ENCODE measurements at places on chromosomes 16 and 17.

DNA sequence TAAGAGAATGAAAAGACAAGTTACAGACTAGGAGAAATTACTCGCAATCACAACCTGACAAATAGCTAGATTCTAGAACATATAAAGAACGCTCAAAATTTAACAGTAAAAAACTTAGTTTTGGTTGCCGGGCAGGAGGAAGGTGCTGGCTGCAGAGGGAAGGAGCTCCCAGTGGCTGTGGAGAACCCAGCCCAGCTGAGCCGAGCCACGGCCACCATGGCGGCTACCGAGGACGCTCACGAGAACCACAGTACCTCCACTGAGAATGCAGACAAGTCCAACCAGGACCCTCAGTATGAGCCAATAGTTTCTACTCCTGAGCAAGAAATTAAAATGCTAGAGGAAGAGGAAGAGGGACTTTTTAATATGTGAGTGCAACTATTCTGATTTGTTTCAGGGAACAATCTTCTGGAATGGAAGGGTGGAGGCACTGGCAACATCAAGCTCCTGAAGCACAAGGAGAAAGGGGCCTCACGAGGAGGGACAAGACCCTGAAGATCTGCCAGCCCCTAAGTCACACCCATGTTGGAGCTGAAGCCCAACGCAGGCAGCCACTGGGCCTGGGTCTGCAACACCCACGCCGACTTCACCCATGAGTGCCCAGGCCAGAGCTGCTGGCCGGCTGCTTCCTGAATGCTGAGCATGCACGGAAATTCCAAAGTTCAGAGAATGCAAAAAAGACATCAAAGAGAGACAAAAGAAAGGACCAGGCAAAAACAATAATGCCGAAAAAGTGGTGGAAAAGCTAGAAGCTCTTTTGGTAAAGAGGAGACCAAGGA, 55.0 kb downstream of the DNAH17 start:
- DNase-seq = no peak

GRCh38 chr16:2149630-2150417, 1.4 kb downstream of the RAB26 start:
- no peak for DNase-seq

GRCh38 chr16:54930005-54930868, at the start of gene IRX5:
TSS of gene IRX5 (plus strand) at chr16:54930865. CDS start at chr16:54931199, 334 bp downstream.
- DNase-seq = peak; percentile 93

- no peak for DNase-seq
Observed at GRCh38 chr16:66292241-66292935, 74.1 kb upstream of the CDH5 start.

DNA sequence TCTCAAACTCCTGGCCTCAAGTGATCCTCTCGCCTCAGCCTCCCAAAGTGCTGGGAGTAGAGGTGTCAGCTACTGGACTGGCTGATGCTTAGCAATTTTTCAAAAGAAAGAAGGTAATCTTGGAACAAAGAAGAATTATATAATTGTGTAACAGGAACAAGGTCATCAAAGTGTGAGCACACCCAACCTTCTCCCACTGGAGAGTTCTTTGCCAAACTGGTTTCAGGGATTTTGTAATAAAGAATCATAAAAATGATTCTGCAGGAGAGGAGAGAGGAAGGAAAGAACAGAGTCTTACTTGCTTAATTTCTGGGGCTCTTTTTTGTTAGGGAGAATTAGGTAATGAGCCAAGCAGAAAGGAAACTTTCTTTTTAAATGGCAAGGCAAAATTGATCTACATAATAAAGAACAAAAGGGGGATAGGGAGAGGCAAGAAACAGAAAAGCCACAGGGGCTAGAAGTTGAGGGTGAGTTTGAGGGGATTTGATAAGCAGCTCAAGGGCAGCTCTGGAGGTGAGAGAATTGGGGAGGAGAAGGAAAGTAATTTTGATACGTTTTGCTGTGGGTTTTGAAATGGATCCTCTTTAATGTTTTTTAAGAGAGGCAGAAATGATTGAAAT, 21.3 kb downstream of the CHD9NB start:
- DNase-seq = no peak

- no peak for DNase-seq
Observed at GRCh38 chr17:43025766-43026537, 921 bp downstream of the RND2 start.

DNA sequence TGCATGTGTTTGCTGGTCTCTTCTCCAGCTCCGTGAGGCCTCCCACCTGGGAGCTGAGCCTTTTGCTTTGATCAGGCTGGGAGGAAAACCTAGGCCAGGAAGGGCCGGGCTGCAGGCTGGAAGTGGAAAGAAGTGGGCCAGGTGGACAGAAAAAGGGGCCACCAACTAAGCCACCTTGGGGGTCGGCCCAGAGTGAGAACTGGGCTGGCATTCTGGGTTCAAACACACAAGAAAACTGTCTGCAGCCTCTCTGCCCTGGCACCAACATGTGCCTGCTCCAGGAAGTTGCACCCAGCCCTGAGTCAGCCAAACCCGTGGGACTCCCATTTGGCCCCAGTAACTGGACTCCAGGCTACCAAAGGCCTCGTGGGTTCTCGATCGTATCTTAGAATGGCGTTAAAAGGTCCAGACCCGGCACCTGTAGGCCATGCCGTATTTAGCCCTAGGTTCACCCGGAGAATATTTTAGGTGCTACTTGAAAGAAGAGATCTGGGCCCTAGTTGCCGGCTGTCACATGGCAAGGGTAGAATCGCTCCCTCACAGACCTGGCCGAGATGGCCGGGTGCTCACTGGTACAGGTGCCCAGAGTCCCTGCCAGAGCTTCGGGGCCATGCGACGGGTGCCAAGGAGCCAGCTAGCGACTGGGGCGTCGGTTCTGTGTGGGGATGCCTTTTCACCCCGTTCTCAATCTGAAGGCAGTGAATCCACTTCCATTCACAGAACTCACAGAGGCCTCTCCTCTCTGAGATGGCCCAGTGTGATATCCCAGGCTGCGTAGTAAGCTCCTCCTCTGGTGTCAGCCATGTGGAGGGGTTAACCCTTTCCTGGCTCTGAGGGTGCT, 236.6 kb downstream of the MRTFB start:
- DNase-seq = no peak

DNA sequence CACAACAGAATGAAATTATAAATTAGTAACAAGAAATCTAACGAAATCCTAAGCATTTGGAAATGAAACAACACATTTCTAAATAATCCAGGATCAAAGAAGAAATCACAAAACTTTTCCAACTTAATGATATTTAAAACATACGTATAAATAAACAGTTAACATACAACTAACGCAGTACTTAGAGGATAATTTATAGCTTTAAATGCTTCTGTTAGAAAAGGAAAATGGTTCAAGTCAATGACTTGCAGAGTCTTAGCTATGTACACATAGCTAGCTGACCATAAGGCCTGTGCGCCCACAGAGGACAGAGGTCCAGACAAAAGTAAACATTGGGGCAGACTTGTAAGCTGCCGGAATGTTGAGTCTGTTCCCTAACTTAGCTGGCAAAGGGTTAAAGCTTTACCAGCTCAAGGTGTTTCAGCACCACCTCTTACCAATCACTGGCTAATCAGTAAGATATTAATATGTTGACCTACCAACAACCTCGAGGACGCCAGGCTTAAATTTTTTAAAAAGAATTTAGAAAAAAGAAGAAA, 84.6 kb downstream of the PARN start:
- no peak for DNase-seq

DNA sequence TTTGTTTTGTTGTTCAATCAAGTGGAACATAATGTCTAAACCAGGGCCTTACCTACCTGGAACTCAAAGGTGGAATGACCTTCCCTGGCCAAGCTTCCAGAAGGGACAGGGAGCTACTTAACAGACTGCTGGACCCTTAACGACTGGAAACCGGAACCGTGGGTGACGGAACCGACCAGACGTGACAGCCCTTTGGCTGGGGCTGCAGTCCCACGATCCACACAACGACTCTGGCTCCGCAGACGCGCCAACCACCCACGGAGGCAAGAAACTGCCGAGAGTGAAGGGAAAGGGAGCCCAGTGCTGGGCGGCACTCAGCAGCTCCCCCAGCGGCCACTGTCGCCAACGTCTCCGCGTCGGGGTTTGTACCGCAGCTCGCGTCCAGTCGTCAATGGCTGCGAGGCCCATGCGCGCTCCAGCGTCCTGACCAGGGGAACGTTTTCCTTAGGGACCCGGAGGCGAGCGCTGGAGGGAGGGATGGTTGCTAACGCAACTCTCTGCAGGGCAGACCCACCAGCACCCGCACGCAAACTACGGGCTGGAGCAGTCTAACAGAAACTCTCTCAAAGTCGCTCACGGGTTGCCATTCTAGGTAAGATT, 5.5 kb upstream of the KIF22 start:
- no peak for DNase-seq

GRCh38 chr17:77441130-77441920, 300.6 kb downstream of the SEC14L1 start:
- DNase-seq = peak; percentile 89

GRCh38 chr16:75035410-75035968, 36.7 kb downstream of the ZNRF1 start:
- no peak for DNase-seq

DNA sequence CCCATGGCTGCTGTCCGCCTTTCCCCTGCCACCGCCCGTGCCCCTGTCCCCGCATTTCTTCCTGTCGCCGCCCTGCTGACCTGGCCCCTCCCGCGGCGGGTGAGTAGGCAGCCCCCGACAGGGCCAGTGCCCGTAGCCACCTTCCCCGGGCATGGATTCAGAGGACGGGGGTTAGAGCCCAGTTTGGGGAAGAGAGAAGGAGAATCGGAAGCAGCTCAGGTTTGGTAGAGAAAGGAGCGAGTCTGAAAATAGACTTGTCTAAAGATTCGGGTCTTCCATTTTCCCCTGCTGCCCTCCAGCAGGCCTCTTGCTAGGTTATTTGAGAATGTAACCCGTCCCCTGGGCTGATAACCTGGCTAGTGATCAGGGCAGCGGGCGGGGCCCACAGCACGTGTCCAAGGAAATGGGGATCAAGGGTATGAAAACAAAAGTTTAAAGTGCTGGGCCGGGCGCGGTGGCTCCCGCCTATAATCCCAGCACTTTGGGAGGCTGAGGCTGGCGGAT, 7.9 kb upstream of the CLDN9 start:
- peak; percentile 29 for DNase-seq

DNA sequence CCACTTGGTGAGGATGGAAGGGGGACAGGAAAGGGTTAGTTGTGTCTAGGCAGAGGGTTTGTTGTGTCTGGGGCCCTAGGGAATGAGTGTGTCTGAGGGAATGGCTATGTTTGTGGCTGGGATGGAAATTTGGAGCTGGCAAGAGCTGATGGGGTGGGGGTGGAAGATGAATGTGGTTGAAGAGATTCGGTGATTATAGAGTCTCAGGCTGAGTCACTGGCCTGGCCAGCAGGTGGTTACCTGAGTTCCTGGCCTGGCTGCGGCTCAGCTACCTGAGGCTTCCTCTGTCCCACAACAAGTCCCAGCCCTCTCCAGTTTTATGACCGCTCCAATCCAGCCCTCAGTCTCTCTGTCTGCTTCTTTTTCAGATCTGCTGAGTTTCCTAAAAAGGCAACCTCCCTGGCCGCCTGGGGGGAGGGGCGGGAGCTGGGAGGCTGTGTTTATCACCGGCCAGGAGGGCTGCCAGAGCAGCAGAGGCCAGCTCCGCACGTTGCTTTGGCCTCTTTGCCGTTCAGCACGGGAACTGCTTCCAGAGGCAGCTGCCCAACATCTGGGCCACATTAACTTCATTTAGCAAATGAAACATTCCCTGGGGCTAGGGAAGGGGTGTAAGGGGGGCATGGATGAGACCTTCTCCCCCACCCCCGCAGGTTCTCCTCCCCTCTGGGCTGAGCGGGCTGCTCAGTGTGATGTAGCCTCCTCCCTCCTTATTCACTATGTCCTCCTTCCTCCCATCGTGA, 21.8 kb downstream of the ITGB3 start:
- DNase-seq = no peak

DNA sequence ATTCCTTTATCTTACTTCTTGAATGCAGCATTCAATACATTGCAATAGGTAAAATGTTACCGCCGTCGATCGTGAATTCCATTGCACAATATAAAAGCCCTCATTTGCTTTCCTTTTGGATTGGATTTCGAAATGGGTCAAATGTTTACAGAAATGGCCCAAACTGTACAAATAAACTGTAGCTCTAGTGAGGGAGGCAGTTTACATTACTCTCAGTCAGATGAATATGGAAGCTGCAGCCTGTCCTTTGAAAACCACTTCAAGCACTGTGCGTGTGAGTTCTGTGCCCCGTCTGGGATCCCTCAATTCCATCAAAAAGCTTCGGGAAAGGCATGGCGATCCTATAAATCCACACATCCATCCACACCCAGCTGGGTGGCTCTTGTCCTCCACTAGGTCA, 258.6 kb upstream of the FOXF1 start:
- no peak for DNase-seq

DNA sequence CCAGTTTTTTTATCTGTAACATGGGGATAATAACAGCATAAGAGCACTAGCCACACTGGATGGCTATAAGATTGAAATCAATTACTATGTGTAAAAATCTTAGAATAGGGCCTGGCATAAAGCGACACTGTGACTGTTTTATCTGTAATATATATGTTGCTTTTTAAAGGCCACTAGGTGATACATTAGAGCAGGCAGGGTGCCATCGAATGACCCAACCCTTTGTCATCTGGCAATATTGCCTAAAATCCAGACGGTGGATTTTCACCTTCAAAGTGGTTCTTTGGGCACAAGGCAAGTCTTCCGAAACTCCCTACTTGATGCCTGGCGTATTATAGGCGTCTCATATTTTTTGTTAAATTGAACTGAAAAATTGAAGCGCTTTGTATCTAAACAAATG, 69.1 kb downstream of the PRKCA start:
- DNase-seq = no peak

- DNase-seq = no peak
Observed at GRCh38 chr16:46920402-46921068, 36.4 kb downstream of the GPT2 start.

DNA sequence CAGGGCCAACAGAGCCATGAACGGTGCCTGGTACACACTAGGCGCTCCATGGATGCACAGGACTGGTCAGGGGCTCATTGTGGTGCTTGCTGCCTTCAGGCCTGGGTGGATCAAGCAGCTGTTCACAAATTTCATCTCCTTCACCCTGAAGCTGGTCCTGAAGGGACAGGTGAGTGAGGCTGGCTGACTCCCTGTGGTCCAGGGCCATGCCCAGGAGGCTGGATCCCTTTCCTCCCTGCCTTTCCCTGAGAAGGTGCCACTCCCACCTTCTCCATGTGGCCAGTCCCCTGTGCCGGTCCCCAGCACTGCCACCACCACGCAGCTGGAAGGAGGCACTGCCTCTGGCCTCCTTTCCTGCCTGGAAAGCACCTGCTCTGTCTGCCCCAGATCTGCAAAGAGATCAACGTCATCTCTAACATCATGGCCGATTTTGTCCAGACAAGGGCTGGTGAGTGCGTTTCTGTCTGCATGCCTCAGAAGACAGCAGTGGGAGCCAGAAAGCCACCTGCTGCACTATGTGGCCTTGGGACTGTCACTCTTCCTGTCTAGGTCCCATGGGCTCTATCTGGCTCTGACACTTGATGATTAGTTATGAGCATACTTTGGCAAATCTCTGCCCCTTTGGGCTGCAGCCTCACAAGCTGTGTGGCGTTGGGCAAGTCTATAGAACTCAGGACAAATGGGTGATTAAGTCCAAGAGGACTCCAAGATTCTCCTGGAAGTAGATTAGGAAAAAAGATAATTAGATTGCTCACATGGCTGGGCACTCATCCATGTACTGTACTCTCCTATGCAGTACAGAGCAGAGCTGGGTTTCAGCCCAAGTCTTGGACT, 9.4 kb downstream of the CETP start:
- no peak for DNase-seq
